ENCODE measurements at places on chromosomes 1 and 21.

DNA sequence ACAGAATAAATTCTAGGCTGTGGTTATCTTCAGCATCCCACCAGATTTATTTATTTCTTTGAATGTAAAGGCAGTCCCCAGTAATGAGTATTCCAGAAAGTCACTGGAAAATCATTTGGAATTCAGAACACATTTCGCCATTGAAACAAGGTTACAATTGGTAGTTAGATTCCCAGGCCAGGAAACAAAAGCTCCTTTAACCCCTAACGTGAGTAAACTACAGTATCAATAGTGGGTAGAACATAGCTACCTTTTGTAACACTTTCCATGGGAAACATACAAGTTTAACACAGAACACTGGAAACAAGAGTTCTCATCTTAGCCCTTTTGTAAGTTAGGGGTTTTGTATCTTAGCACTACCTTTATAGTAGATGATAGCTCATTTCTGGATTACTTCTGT is 53.4 kb upstream of the BMP8A start:
- DNase-seq, result no peak
- H3K4me1 ChIP-seq, result peaks cover 5% of the 10 kb centered on the region
- no peak overlapping the region for H3K4me3 ChIP-seq
- H3K27me3 ChIP-seq, result no peaks in the 10 kb centered on the region

- no peaks in the 10 kb centered on the region for H3K36me3 ChIP-seq
- no peak overlapping the region for H3K27ac ChIP-seq
- H3K27me3 ChIP-seq, result no peaks in the 10 kb centered on the region
- no peak overlapping the region for H3K4me3 ChIP-seq
- no peaks in the 10 kb centered on the region for H3K4me1 ChIP-seq
- no peak for DNase-seq
These were observed 546.4 kb downstream of the OMA1 start for GRCh38 chr1:58000116-58000515.

DNA sequence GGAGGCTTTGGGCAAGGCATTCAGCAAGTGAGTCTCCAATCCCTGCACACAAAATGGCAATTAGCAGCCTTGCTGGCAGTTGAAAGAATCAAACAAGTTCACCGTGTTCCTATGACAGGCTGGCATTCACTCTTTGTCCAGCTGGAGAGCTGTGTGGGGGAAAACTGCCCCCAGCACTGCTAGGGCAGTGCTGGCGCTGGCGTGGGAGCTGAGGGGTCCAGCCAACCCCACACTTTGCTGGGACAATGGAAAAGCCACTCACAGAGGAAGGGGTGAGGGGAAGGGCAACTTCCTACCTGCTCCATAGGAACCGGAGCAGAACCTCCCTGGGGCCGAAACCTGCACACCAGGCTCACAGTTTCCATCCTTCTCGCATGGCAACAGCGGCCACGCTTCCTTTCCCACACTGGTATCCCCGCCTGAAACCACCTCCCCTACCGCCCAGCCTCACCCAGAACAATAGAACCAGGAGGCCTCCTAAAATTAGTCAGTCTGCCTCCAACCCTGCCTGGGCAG is 26.7 kb upstream of the KCNN3 start:
- H3K27ac ChIP-seq, result no peak overlapping the region
- H3K4me3 ChIP-seq, result no peak overlapping the region
- no peaks in the 10 kb centered on the region for H3K27me3 ChIP-seq

- no peak overlapping the region for H3K4me3 ChIP-seq
- no peak for DNase-seq
- no peaks in the 10 kb centered on the region for H3K36me3 ChIP-seq
- no peaks in the 10 kb centered on the region for H3K27me3 ChIP-seq
These were observed 11.4 kb downstream of the SLC5A9 start for GRCh38 chr1:48233666-48234485.

DNA sequence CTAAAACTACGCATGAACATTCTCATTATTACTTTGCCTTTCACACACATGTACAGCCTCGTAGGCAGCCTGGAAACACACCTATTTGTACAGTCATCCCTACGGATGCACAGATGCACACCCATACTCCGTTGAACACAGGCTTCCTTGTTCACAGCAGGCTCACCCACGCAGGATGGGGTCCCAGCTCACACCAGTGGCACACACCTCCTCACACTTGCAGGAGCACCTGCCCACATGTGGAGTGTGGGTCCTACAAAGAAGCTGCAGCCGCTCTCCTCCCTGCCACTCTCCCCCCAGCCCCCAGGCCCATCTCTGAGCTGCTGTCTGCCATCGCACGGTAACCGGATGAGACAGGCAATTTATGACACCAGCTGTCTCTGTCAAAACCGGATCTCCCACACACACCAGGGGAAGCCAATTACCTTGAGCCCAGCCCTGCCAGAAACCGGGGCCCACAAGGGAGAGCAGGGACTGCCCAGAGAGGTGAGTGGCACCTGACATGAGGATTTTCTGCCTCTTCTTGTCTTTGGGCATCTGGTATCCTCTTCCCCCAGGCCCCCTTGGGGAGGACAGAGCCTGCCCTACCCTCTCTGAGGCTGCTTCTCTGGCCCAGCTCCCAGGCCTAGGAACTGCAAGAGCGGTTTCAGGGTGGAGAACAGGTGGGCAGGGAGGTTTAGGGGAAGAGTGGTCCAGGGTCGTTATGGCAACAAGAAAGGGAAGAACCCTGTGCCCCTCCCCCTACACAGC is 175.4 kb downstream of the IGSF21 start:
- H3K36me3 ChIP-seq, result no peaks in the 10 kb centered on the region
- peaks cover 5% of the 10 kb centered on the region for H3K27me3 ChIP-seq
- H3K27ac ChIP-seq, result no peak overlapping the region

DNA sequence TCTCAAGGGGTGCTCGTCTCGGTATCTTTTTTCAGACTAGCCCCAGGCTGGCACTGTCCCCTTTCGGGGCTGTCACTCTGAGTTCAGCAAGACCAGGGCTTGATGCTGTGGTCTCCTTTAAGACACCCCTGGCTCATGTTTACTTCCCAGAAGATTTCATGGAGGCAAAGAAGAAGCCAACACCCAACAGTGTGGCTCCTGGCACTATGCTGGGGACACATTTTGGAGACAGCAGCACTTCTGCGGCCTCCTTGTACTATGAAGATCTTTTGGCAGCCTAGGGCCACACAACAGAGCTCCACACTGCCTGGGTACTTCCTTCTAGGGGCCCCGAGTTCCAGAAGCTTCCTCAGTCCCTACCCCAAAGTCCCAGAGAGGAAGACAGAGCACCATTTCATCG is 24.6 kb downstream of the ECE1 start:
- H3K4me1 ChIP-seq, result peaks cover 88% of the 10 kb centered on the region
- peak overlapping the region; percentile 79 for H3K27ac ChIP-seq
- peaks cover 9% of the 10 kb centered on the region for H3K36me3 ChIP-seq
- DNase-seq, result no peak

DNA sequence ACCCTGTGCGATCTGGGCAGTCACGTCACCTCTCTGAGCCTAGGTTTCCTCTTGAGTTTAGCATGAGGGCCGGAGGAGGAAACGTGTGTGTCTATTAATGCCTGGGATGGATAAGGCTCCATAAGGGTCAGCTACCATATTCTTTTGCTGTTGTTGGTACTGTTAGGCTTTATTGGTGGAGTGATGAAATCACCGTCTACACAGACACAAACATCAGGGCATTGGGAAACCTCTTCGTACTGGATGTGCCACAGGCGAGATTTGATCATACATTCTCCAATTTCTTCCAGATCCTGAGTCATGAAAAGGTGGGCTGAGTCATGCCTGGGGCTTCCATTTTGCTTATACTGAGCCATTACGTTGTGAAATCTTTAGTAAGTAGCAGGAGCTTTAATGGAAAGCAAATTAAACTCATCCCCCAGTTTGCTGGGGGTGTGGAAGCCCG is 24.9 kb upstream of the GRHL3 start:
- peak overlapping the region; percentile 28 for H3K27ac ChIP-seq
- no peaks in the 10 kb centered on the region for H3K27me3 ChIP-seq
- H3K36me3 ChIP-seq, result no peaks in the 10 kb centered on the region
- DNase-seq, result no peak
- peaks cover 21% of the 10 kb centered on the region for H3K4me1 ChIP-seq
- H3K4me3 ChIP-seq, result no peak overlapping the region

DNA sequence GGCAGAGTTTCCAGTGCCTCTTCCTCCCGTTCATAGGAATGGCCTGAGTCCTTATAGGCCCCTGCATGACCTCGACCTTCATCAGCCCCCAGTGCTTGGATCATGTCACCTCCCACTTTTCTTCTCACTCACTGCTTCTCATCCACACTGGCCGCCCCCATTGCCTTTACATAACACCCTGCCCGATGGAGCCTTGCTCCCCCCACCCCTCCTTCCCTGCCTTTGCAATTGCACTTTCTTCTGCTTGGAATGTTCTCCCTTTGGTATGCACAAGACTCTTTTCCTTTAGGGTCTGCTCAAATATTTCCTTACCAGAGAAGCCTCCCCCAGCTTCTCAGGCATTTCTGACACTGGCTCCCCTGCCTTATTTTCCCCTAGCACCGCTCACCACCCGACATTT is 125.2 kb upstream of the KCNJ6 start:
- DNase-seq, result no peak
- no peaks in the 10 kb centered on the region for H3K36me3 ChIP-seq
- no peaks in the 10 kb centered on the region for H3K4me1 ChIP-seq
- no peaks in the 10 kb centered on the region for H3K27me3 ChIP-seq
- no peak overlapping the region for H3K27ac ChIP-seq
- H3K4me3 ChIP-seq, result no peak overlapping the region

- no peak overlapping the region for H3K27ac ChIP-seq
- DNase-seq, result no peak
- no peaks in the 10 kb centered on the region for H3K4me1 ChIP-seq
- H3K27me3 ChIP-seq, result no peaks in the 10 kb centered on the region
- H3K4me3 ChIP-seq, result no peak overlapping the region
These were observed 118.7 kb upstream of the KIF26B start for GRCh38 chr1:245036102-245036501.

- no peaks in the 10 kb centered on the region for H3K36me3 ChIP-seq
- no peak overlapping the region for H3K4me3 ChIP-seq
- no peak for DNase-seq
- no peaks in the 10 kb centered on the region for H3K27me3 ChIP-seq
- H3K4me1 ChIP-seq, result no peaks in the 10 kb centered on the region
These were observed 135.1 kb downstream of the AK5 start for GRCh38 chr1:77416692-77417450.

DNA sequence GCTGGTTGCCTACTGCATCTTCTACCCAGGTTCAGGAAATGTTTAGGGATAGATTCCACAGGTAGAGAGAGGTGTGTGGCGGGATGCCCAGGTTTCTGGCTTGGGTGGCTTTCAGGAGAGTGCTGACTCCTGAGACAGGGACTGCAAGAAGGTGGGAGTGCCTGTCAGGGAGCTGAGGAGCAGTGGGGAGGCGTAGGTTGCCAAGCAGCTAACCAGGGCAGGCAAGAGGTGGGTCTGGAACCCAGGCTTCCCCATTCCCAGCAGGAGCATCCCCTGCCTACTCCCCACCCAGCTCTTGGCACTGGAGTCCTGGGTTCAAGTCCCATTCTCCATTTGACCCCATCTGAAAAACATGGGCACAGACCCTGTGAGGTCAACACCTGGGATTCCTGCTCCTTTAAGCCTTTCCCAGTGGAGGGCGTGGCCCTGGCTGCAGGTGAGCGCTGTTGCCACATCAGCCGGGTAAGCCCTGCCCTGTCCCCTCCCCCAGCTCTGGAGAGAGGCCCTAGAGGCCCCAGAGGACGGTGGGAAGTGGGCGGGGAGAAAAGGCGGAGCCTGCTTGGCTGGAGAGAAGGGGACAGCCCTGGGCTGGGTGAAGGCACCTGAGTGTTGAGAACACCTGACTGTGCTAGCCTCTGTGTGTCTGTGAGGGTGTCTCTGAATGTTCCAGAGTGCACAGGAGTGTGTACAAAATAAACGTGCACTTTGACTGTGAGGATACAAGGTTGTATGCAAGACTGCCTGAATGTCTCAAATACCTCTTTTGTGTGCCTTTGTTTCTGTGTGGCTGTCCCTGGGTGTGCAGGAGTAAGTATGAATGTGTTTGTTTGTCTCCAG is 14.0 kb upstream of the SYNC start:
- no peaks in the 10 kb centered on the region for H3K36me3 ChIP-seq
- H3K27me3 ChIP-seq, result no peaks in the 10 kb centered on the region
- no peaks in the 10 kb centered on the region for H3K4me1 ChIP-seq
- peak overlapping the region; percentile 67 for H3K27ac ChIP-seq

DNA sequence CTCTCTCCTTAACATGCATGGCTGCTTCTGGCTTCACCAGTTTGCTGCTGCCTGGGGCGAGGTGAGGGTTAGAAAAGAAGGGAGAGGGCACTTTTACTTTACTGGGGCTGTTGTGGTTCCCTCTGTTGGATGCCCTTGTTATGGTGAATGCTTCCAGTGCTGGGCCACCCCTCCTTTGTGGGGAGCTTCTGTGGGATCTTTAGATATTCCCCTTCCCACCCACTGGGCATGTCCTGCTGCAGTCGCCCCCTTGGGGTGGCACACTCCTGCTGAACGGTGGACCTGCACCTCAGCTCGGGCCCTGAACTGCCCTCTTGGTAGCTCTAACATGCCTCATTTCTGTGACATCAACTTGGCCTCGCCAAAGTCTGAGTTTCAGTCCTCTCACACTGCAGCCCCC is 6.0 kb downstream of the TNN start:
- no peak overlapping the region for H3K4me3 ChIP-seq
- H3K36me3 ChIP-seq, result no peaks in the 10 kb centered on the region
- H3K27me3 ChIP-seq, result no peaks in the 10 kb centered on the region
- no peak overlapping the region for H3K27ac ChIP-seq
- H3K4me1 ChIP-seq, result peaks cover 4% of the 10 kb centered on the region

- no peaks in the 10 kb centered on the region for H3K27me3 ChIP-seq
- H3K27ac ChIP-seq, result no peak overlapping the region
- peaks cover 61% of the 10 kb centered on the region for H3K36me3 ChIP-seq
- H3K4me3 ChIP-seq, result no peak overlapping the region
- no peak for DNase-seq
- peaks cover 10% of the 10 kb centered on the region for H3K4me1 ChIP-seq
These were observed 83.9 kb downstream of the NID1 start for GRCh38 chr1:235980976-235981375.

GRCh38 chr1:93598396-93598795 is 83.2 kb downstream of the BCAR3 start:
- H3K4me1 ChIP-seq, result no peaks in the 10 kb centered on the region
- H3K36me3 ChIP-seq, result no peaks in the 10 kb centered on the region
- no peak overlapping the region for H3K27ac ChIP-seq
- H3K27me3 ChIP-seq, result no peaks in the 10 kb centered on the region
- no peak for DNase-seq

GRCh38 chr1:220786337-220787068 is at the start of gene MTARC1:
Gene MTARC1, plus strand, starts transcription at chr1:220786913. Its CDS starts 32 bp downstream, at chr1:220786945.
- H3K4me1 ChIP-seq, result peaks cover 24% of the 10 kb centered on the region
- H3K27me3 ChIP-seq, result no peaks in the 10 kb centered on the region
- H3K27ac ChIP-seq, result peak within 1 kb of the TSS; percentile 54
- peak; percentile 87 for DNase-seq

- no peaks in the 10 kb centered on the region for H3K36me3 ChIP-seq
- no peaks in the 10 kb centered on the region for H3K27me3 ChIP-seq
- peaks cover 15% of the 10 kb centered on the region for H3K4me1 ChIP-seq
- peak overlapping the region; percentile 35 for H3K27ac ChIP-seq
These were observed 122.1 kb downstream of the EDEM3 start for GRCh38 chr1:184632415-184633175.

All from upper lobe of left lung (tissue), 6 donors.